ENCODE measurements at places on chromosomes 7 and 10.

GRCh38 chr10:103942866-103943265, 24.1 kb upstream of the SLK start:
- DNase-seq = no peak

- DNase-seq = peak; percentile 57
Observed at GRCh38 chr7:55733241-55734140, 129.1 kb downstream of the SEPTIN14 start.

- no peak for DNase-seq
Observed at GRCh38 chr7:130118294-130118693, 48.0 kb downstream of the KLHDC10 start.

- DNase-seq = no peak
Observed at GRCh38 chr7:112182749-112183148, 23.4 kb downstream of the DOCK4 start.

DNA sequence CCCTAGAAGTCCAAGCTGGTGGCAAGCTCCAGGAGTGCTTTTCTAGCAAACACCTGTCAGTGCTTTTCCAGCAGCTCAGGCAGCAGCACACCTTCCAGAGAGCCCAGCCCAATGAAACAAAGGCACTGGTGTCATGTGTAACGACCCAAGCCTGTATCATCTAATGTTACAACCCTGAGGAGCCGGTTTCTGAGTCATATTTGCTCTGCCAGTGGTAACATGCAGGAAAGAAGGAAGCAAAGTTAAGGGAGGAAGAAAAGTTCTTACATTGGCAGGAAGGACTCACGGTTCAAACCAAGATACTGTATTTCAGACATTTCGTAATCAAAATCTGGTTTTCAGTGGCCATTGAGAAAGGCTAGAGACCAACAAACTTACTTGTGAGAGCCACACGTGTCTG, at the start of gene ANKRD22:
Gene ANKRD22 (minus strand): TSS at position 139 of the 400 bp plus-strand sequence. CDS start 237 bp downstream, outside the sequence.
- DNase-seq = peak; percentile 53

DNA sequence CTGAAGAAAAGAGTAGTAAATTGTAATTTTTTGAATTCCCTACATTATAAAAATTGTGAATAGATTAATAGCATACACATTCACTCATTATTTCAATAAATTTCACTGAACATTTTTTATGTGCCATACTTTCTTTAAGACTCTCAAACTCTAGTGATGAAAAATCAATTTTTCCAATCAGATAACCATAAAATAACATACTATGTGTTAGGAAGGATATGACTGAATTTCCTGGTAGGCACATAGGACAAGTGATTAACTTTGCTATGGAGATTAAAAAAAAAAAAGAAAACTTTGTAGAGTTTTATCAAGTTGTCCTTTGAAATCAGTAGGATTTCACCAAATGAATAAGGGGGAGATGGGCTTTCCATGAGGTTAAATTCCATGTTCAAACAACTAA, 1597.3 kb upstream of the LRRTM3 start:
- no peak for DNase-seq

GRCh38 chr7:603152-603951, 83.7 kb upstream of the PDGFA start:
- no peak for DNase-seq

GRCh38 chr10:124464028-124464965, 2.7 kb downstream of the LHPP start:
- DNase-seq = no peak

GRCh38 chr7:106205621-106206222, 79.1 kb downstream of the NAMPT start:
- peak; percentile 27 for DNase-seq

- DNase-seq = no peak
Observed at GRCh38 chr7:138768241-138768640, 29.6 kb upstream of the TMEM213 start.

DNA sequence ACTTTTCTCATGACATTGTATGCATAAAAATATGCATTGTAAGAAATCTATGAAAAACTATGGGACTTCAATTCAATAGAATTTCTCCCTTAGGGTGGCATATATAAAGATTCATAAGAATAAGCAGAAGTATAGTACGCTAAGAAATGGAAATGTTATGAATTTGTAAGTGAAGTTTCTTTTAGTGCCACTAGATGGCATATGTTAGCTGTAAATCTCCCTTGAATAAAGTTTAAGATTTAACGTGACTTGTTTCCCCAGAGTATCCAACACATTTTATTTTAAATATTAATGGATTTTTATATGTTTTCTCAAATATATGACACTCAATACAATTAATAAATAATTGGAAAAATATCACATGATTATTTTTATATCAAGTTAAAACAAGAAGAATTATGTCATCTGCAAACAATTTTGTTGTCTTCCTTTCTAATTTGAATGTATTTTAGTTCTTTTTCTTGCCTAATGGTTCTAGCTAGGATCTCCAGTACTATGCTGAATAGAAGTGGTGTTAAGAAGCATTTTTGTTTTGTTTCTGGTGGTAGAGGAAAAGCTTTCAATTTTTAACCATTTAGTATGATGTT, 287.2 kb downstream of the HGF start:
- DNase-seq = peak; percentile 55

- no peak for DNase-seq
Observed at GRCh38 chr10:124632566-124632965, 111.6 kb downstream of the FAM53B start.

GRCh38 chr7:17234398-17235031, 63.9 kb upstream of the AHR start:
- peak; percentile 98 for DNase-seq

DNA sequence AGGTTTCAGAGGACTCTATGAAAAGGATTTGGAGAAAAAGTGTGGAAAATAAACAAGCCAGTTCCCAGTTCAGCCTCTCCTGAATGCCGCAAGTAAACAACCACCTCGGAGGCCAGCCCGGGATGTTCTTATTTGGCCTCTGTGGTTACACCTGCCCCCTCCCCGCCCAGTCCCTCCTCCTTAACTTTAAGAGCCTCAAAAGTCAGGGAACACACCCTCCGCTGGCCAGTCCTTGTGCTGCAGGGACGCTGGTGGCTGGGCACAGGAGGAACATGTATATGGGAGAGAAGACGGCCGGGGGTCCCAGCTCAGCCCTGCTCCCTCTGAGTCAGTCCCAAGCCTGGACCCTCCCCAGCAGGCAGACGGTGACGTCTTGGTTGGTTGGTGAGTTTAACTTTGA, 6.1 kb downstream of the CHST3 start:
- DNase-seq = peak; percentile 38

- no peak for DNase-seq
Observed at GRCh38 chr10:91525896-91526712, 106.8 kb downstream of the PPP1R3C start.

- no peak for DNase-seq
Observed at GRCh38 chr7:141874787-141875186, 33.5 kb upstream of the PRSS37 start.

GRCh38 chr10:77196614-77197013, 441.0 kb downstream of the KCNMA1 start:
- DNase-seq = no peak

GRCh38 chr7:672891-673290, 53.6 kb upstream of the DNAAF5 start:
- DNase-seq = no peak

GRCh38 chr10:79494871-79495705, 17.2 kb upstream of the EIF5AL1 start:
- DNase-seq = no peak

- no peak for DNase-seq
Observed at GRCh38 chr10:116104210-116104932, 168.6 kb downstream of the GFRA1 start.

DNA sequence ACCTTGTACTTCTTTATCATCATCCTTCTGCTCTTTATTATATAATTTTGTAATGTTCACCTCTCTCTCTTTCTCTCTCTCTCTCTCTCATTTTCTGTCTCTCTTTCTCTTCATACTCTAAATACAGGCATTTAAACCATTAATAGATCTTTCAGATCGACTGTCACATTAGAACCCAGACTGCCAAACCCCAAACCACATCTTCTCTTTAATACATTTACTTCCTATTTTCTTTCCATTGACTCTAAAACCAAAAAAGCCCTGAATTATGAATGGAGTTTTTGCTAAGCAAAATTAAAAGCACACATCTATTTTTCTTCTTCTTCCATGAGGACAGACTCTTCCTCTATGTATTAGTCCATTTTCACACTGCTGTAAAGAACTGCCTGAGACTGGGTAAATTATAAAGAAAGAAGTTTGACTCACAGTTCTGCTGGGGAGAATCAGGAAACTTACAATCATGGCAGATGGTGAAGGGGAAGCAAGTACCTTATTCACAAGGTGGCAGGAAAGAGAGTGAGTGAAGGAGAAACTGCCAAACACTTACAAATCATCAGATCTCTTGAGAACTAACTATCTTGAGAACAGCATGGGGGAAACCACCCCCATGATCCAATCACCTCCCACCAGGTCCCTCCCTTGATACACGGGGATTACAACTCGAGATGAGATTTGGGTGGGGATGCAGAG, 272.7 kb upstream of the MGMT start:
- DNase-seq = no peak

DNA sequence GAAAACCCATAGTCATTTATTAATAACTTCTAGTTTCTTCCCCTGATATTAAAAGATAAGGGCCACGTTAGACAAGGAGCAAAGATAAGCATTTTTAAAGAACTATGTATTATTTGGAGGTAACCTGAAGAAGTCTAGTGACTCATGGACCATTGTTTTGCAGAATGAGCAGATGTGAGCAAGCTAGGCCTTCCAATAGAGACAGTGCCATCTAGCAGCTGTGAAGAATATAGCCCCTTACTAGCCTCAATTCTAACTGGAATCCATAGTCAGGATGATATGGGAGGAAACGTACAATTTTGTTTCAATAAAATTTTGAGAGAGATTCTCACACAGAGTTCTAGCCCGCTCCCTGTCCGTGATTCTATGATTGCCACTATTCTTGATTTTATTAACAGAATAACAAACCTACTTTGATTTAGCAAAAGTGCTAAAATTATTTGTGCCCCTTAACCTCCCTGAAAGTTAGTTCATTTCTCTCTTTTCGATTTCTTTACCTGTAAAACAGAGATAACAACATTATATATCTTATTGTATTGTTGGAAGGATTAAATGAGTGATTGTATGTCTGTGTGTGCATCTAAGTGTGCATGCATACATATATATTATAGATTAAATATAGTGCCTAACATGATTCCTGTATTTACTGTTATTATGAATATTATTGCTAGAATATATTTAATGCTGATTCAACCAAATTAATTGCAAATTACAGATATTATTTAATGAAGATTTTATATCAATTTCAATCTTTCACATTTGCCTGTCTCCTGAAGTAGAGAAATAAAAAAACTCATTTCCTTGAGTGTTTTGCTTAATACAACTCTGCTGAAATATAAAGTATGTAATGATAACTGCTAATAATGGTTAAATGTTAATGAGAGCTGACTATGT, 22.7 kb downstream of the FAM237B start:
- peak; percentile 79 for DNase-seq

- peak; percentile 73 for DNase-seq
Observed at GRCh38 chr10:77245953-77246352, 391.7 kb downstream of the KCNMA1 start.

- no peak for DNase-seq
Observed at GRCh38 chr10:122328676-122329075, 45.8 kb upstream of the PLEKHA1 start.

DNA sequence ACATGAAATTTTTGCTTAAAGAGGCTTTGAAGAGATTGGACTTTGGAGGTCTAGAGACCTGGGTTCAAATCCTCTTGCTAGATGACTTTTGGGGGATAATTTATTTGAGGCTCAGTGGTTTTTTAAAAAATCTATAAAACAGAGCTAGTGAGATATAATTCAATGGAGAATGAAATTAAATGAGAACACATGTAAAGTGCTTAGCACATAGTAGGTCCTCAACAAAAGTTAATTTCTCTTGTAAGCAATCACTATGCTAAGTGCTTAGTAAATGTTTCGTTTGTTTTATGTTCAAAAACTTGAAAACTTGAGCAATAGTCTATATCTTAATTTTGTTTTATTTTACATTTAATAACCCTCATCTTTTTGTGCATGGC, 64.8 kb downstream of the LRMDA start:
- no peak for DNase-seq

DNA sequence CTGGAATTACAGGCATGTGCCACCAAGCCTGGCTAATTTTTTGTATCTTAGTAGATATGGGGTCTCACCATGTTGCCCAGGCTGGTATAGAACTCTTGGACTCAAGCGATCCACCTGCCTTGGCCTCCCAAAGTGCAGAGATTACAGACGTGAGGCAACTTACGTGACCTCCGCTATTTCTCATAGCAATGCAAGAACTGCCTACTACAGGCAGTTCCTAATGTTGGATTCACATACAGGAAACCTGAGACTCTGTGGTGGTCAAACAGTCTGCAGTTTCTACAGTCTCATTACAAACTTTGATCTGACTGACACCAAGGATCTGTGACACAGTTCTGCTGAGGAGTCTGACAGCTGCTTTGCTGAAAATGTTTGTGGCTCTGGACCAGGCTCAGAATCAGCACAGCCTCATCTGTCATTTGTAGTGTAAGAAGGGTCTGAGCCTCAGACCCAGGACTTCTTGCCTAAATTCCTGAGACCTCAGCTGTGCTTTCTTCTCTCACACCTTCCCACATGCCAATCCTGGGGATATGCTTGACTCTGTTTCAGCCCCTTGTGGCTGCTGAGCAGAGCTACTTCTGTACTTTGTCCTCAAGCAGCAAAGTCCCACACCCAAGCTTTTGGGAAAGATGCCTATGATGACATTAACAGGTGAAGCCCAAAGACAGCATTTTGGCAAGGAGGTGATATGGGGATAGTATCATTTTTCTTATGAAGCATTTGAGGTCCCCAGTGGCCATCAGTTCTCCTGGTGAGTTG, 48.0 kb upstream of the CYP2C9 start:
- DNase-seq = no peak

DNA sequence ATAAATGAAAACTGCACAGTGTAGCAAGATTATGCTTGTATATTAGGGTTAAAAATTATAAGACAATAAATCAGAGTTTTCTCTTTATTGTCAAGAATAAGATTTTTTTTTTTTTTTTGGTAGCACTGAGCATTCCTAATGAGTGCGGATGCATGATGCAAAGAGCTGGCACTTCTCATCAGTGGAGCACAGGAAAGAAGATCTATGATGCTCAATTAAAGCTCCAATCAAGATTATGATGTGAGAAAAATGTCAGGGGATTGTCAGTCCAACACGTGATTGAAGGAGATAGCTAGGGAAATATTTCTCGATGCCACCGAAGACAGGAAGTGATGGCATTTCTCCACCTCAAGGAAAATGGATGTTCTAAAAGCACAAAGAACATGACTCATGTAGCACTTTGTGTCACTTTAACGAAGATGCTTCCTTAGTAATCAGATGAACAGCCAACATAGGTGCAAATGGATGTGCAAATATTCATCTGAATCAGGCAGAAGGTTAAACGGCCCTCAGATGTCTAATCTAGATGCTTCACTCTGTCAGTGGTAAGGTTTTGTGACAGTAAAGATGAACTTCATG, 240.9 kb downstream of the THSD7A start:
- no peak for DNase-seq

GRCh38 chr10:60175441-60175971, 214.2 kb downstream of the ANK3 start:
- peak; percentile 13 for DNase-seq

GRCh38 chr10:34474009-34474376, 341.1 kb downstream of the PARD3 start:
- peak; percentile 44 for DNase-seq

GRCh38 chr7:112365551-112365950, 84.7 kb upstream of the IFRD1 start:
- no peak for DNase-seq

Data from GM23248 (cell line).